ENCODE measurements at places on chromosomes 4 and X. TPM values are rescaled to one million over a fixed set of nuclear protein-coding genes. Genes with fewer than 3 reads are reported as not detected.
A peak's percentile ranks its signal among the peaks of the same experiment; 100 is the strongest.

- peak; percentile 36 for DNase-seq
Measured at GRCh38 chrX:118115953-118116712, 477 bp downstream of the KLHL13 start.

DNA sequence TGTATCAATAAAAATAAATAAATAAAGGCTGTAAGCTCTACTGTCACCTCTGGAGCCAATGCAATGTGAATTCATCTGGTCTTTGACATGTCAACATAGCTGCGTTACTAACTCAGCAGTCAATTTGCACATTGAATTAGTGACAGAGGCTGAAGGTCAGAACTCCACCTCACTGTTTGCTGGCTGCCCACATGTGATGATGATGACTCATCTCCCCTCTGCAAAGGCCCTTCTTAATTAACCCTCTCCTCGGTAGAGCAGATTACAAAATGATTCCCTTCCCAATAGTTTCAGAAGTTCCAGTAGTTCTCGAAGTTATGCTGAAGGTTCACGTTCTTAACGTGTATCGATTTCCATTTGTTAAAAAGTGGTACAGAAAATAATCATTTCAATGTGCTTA lies 1626.0 kb upstream of the TENM3 start:
- no peak for DNase-seq

- DNase-seq: no peak
Measured at GRCh38 chr4:24428850-24429249, 155.5 kb downstream of the DHX15 start.

- DNase-seq: no peak
Measured at GRCh38 chr4:163816494-163816893, 322.0 kb downstream of the TMA16 start.

The ARMCX6 gene
- total RNA-seq: 30.4 TPM

The GABRG1 gene
- not detected for total RNA-seq

Data from left cardiac atrium (tissue), 4 donors.